ENCODE measurements at places on chromosomes 1 and 21.

DNA sequence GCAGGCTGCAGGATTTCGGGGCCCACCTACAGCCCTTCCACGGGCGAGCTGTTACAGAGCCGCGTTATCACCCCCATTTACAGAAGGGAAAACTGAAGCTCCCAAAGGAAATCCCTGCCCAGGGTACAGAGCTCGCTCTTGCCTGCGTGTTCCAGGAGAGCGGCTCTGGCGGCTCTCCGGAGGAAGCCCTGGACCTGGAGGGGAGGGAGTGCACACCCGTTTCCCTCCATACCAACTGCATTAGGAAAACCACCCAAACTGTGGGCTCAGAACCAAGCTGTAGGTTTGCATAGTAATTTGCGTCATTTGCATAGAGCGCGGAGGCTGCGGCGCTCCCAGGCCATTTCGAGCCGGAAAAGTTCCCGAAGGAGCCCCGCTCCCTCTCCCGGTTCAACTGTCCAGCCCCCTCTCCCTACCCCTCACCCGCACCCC is 24.7 kb upstream of the ADGRB2 start:
- peak; percentile 83 for DNase-seq

DNA sequence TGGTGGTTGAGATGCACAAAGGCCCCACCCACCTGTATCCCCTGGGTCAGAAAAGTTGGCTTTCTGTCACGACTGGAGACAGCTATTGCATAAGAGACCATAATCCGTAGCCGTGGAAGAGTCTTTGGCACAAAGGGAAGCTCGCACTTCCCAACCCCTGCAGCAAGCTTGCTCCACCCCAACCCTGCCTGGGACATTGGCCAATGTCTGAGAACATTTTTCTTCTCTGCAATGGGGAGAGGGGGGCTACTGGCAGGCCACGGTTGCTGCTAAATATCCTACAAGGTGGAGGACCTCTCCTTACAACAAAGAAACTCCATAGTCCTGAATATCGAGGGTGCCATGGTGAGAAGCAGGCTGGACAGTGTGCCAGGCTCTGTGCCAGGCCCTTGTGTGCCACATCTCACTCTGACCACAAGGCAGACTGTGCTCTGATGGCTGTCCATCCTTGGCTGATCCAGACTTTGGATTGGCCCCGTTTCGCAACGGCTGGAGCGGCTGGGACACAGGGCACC is 104.1 kb downstream of the CSMD2 start:
- DNase-seq = no peak

- DNase-seq = no peak
These were observed 19.0 kb downstream of the BTG2 start for GRCh38 chr1:203324105-203325025.

GRCh38 chr1:116133696-116134475 is 22.7 kb downstream of the MAB21L3 start:
- DNase-seq = no peak

GRCh38 chr1:84724128-84724860 is 34.0 kb upstream of the SSX2IP start:
- DNase-seq = no peak

- DNase-seq = no peak
These were observed 1.9 kb downstream of the KLF17 start for GRCh38 chr1:44120398-44120949.

GRCh38 chr1:10617318-10617717 is 142.6 kb downstream of the PEX14 start:
- no peak for DNase-seq

- no peak for DNase-seq
These were observed 22.5 kb downstream of the JMJD4 start for GRCh38 chr1:227712648-227713047.

- no peak for DNase-seq
These were observed 11.0 kb upstream of the CTRC start for GRCh38 chr1:15427280-15427666.

GRCh38 chr1:114468710-114469468 is 42.1 kb downstream of the TRIM33 start:
- no peak for DNase-seq

DNA sequence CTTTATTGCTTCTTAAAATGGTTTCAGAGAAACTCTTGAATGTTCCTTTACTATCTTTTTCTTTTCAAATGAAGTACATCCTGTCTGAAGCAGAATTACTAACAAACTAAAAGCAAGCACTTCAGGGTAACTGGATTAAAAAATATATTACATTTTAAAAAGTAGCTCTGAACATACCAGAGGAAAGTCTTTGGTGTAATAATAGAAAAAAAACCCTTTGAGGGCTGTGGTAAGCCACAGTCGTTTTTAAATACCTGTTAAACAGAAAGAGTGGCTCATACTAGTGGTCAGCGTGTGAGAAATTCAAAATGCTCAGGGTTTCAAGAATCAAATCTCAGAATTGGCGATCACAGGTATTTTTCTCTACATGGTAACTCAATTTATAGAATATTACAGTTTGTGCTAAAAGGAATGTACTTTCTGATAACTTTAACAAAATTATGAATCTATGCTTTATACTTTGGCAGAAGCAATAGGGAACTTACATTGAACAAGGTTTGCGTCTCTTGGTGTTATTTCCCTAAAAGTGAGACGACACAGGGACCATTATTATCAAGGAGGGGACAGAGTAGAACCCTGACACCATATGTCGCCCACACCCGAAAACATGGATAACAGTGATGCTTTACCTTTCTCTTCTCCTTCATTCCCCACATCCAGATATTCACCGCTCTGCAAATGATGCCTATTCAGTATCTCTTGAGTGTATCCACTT is 97.0 kb upstream of the DPH5 start:
- no peak for DNase-seq

DNA sequence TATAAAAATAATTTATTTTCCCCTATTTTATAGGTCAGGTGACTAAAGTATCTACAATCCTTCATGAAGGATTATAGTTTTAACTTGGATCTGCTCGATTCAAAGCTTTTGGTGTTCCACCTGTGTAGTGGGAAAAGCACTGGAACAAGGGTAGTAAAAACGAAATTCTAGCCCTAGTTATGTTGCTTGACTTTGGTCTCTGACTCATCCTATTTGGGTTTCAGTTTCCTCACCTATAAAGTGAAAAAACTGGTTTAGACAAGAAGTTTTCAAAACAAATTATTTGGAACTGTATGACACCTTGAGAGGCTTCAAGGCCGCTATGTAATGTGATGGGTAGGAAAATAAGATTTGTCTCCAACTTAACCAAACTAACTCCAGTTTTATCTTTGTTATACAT is 505.2 kb upstream of the ZRANB2 start:
- no peak for DNase-seq

DNA sequence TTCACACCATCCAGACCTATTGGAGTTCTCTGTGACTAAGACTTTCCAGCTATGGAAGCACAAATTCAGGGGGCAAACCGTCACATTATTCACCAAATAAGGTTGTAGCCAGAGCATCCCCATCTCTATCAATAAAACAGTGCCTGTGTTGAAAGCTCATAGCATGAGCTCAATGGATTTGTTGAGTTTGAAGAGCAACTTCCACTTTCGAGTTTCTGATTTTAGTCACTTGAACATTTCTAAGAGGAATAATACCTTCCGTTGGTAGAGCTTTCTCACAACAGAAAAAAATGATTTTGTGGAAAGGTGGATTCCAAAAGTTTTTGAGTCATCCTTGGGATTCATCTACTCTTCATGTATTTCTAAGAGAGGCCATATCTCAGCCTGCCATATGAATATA is 13.0 kb upstream of the ELAVL4 start:
- DNase-seq = no peak

GRCh38 chr1:119611701-119612113 is 36.4 kb downstream of the ZNF697 start:
- DNase-seq = no peak

DNA sequence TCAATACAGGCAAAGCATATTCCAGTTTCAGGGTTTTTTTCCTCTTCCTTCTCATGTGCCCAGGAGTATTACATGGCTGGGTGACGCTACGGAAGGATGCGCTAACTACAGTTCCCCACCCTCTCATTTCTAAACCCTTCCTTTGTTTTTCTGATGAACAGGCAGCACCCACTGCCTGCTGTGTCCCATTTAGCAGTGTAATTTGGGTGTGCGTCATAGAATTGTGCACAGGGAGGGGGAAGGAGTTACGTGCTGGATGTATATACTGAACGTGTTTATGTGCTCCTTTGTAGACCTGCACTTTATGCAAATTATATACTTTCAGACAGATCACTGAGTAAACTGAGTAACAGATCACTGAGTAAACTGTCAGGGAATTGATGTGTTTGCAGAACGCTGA is 44.5 kb downstream of the ELAPOR1 start:
- no peak for DNase-seq

GRCh38 chr1:169618367-169618766 is 11.6 kb downstream of the SELP start:
- no peak for DNase-seq

- DNase-seq = peak; percentile 16
These were observed 34.2 kb upstream of the LRRC8C start for GRCh38 chr1:89598450-89599331.

DNA sequence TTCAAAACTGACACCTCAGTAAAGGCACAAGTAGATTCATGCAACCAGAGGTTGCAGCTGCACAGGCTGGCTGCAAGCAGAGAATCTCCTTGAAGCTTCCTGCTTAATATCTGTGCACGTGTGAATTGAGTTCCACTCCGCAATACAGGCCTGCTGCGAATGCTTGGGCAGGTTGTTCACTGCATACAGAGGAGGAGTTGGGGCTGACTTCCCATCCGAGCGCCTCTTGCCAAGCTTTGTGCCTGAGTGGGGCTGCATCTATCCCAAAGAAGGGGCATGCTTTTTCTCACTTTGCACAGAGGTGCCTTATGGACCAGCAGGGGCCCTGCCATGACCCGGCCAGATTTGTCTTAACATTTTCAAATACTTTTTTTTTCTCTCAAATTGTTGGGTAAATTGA is 17.9 kb upstream of the PADI1 start:
- DNase-seq = no peak

GRCh38 chr1:72281637-72282270 is 585 bp downstream of the NEGR1 start:
- no peak for DNase-seq

DNA sequence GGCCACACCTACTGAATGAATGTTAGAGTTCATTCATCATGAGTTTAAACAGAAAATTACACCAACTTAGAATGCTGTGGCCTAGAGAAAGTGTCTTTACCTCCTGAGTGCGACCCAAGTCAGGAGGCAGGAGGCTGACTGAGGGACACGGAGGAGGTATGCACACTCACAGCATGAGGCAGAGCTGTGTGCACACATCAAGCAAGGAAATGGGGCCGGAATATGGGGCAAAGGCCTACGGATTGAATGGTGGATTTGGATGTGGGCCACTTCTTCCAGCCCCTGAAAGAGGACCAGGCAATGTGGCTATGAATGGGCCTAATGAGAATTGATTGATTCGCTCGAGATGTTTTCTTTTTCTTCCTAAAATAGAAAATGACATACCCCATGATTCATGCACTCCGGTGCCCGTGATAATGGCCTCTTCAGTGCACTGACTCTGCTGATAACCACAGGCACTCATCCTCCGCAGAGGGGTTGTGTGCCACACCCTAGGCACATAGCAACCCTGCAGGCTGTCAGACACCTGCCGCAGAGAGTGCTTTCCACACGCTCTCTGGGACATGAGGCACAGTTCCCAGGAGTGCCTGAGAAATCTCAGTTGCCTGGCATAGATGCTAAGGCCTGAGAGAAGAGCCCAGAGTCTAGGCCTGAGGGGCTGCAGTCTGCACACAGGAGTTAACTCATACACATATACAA is 155.5 kb downstream of the GLUL start:
- DNase-seq = no peak

- DNase-seq = no peak
These were observed 299.5 kb downstream of the ST6GALNAC3 start for GRCh38 chr1:76374086-76374485.

DNA sequence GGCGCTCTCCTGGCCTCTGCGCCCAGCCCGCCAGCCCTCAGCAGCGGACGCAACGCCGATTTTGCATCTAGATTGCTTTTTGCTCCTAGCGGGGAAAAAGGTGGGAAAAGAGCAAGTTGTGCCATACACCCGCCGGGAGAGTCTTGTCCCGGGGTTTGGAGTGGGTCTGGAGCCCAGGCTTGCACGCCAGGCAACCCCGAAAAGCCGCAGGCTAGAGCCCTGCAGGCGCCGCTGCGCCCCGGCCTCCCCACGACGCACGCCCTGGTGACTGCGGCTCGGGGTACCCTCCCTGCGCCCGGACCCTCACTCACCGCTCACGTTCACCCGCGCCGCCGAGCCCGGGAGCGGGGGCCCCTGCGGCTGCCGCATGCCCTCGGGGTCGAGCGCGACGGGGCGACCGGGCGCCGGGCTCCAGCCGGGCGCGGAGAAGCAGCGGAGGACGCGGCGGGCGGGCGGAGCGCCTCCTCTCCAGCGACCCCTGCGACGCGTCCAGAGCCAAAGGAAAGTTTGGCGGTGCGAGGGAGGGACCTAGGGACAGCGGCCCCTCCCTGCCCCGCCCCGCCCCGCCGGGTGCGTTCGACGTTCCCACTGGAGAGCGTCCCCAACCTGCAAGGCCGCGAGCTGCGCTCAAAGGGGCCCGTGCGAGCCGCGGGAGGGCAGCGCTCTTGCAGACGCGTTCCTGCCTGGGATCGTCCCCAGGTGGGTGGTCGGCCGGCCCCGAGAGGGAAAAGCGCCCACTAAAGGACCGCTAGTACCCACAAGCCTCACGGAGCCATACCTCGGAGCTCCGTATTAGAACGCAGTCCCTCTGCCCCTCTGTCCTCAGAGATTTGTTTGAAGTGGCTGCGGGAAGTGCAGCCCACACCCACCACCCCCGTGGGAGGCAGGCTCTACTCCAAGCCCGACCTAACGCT is at the start of gene LPAR3:
TSS of gene LPAR3 (minus strand) at position 502 of the 914 bp plus-strand sequence. CDS start 27,086 bp downstream, outside the sequence.
- DNase-seq = no peak

DNA sequence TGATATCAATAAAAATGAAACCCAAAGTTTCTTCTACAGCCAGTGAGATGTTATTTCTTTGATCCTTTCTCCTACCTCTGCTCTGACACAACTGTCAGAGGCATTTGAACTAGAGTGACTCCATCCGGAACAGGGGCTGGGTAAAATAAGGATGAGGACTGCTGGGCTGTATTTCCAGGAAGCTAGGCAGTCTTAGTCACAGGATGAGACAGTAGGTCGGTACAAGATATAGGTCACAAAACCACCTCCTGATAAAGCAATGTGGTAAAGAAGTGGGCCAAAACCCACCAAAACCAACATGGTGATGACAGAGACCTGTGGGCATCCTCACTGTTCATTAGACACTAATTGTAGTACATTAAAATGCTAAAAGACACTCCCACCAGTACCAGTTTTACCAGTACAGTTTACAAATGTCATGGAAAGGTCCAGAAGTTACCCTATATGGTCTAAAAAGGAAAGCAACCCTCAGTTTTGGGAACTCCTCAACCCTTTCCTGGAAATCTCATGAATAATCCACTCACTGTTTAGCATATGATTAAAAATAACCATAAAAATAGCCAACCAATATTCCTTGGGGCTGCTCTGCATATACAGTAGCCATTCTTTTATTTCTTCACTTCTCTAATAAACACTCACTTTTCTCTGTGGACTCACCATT is 96.7 kb downstream of the GABPA start:
- no peak for DNase-seq
